ENCODE measurements at places on chromosomes 13 and 19.

DNA sequence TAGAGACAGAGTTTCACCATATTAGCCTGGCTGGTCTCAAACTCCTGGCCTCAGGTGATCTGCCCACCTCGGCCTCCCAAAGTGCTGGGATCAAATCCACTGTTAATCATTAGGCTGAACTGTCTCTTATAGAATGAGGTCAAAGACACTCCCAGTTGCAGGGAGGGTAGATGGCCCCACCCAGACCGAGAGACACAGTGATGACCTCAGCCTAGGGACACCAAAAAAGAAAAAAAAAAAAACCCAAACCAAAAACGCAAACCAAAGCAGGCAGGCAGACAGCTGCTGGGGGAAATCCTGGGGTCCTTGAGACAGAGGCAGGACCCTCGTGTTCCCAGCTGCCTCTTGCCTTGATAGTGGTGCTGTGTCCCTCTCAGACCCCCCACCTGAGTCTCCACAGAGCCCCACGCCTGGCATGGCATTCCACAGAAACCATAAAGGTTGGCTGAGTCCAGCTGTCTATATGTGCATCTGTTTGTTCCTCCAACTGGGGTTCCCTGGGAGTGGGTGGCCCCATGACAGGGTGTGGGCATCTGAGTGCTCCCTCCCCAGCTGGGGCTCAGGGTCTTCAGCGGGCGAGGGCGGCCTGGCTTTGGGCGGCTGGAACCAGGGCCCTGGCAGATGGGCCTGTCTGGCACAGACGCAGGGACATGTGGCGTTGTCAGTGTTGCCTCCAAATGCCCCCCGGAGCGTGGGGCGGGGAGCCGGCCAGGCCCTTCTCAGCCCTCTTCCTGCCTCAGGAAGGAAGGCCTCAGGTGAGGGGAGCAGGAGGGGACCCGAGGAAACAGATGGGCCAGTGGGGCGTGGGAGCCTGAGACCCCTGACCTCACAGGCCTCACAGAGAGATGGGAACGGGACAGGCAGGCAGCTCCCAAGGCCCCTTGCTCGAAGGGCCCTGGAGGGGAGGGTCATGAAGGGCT, 5.2 kb downstream of the DAND5 start:
- DNase-seq = no peak

GRCh38 chr19:6278740-6279619, 795 bp downstream of the MLLT1 start:
- no peak for DNase-seq

- no peak for DNase-seq
These were observed 76.7 kb downstream of the MBNL2 start for GRCh38 chr13:97298816-97299215.

- no peak for DNase-seq
These were observed 373.2 kb downstream of the LMO7 start for GRCh38 chr13:76009267-76009890.

- DNase-seq = no peak
These were observed 5.5 kb upstream of the TMTC4 start for GRCh38 chr13:100680131-100680530.

GRCh38 chr19:18449552-18449951, 11.6 kb upstream of the ISYNA1 start:
- no peak for DNase-seq

- peak; percentile 57 for DNase-seq
These were observed 74.0 kb upstream of the POMP start for GRCh38 chr13:28584873-28585381.

DNA sequence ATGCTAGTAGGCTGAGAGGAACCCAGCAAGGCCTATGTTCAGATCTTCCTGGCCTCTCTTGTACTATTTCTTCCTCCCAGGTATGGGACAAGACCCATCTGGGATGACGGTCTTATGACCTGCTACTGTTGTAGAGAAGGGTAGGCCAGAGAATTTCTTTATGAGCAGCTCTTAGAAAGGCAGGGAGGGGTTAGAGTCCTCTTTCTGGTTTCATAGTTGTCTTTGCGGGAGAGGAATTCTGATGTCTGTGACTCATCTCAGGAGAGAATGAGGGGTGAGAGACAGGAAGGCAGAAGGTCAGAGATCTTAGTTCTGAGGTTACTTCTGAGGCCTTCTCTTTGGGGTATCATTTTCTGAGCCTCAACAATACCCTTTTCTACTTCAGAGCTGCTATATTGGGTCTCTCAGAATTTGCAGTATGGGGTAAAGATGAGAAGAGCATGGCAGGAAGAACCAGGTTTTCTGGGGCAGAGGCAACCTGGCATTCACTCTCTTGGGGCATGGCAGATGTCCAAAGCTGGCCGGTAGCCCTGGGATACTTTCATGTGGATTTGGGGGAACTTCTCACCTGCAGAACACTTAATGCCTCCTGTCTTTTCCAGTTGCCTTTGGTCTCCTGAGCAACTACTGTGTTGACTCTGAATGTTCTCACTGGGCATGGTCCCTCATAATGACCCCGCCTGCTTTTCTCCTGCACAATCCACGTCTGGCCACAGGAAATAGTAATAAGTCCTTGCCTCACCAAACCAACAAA, 154.4 kb downstream of the GGACT start:
- DNase-seq = peak; percentile 17

DNA sequence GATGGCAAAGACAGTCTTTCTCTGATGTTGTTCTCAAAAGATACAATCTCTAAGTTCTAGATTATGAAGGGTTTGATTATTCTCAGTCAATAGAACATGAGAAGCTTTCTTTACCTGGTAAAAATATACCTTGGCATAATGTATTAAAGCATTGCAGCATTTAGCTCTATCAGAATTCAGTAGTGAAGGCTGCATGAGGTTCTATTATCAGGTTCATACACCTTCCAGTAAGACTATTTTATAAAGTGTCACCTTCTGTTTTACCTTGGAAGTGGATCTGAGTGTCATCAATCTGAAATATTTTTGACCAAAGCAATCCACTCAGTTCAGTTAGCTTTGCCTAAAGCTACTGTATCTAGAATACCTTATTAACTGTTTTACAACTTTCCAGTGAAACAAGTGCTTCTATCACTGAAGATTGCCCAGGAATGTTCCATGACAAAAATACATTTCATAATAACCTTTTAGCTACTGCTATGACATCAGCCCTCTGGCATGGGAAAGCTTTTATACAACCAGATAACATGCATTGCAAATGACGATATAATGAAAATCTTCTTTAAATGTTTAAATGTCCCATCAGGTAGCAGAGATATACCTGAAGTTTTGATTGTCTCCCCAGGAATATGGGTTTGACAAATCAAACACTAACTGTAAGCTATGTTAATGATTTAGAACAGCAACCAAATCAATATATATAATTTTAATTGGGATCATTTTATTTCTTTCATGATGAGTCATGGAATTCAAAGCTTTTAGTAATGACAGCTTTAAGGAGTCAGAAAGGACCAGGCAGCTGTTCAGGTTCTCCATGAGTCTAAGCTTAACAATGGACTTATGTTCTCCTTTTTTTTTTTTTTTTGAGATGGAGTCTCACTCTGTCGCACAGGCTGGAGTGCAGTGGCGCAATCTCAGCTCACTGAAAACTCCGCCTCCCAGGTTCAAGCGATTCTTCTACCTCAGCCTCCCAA, 72.2 kb downstream of the UFM1 start:
- DNase-seq = no peak

DNA sequence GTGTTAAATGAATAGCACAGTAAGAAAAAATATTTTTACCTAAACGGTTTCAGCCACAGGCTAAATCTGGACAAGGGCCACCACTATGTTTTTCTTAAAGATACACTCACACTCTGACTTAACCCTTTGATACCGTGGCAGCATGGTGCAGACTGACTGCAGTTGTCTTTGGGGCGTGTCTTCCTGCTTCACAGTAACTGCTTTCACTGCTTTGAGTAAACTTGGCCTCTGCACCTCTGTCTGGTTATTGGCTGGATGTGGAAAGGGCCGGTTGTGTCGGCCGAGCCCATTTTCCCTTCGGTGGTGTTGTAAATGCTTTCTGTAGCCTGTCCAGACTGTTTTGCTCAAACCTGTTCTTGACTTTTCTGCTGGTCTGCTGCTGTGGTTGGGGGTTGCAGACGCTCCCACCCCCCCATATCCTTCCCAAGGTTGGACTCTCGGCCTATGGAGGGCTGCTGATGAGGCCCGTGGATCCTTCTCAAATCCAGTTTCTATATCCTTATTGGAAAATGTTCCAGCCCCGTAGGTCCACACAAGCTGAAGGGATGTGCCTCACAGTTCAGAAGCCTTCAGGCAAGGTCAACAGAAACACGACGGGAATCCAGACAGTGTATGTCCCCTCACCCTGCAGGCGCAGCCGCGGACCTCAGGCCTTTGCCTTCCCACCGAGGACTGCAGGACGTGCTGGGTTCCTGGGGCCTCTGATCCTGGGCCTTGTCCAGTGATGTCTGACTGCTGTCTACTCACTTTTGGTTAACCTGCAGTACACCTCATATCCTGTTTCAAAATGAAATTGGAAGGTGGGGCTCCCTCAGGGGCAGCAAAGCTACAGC, 90.2 kb upstream of the RNF113B start:
- no peak for DNase-seq

GRCh38 chr13:62194371-62194770, 778.7 kb upstream of the PCDH20 start:
- no peak for DNase-seq

GRCh38 chr19:33419788-33420130, 46.2 kb downstream of the CEBPG start:
- DNase-seq = no peak

DNA sequence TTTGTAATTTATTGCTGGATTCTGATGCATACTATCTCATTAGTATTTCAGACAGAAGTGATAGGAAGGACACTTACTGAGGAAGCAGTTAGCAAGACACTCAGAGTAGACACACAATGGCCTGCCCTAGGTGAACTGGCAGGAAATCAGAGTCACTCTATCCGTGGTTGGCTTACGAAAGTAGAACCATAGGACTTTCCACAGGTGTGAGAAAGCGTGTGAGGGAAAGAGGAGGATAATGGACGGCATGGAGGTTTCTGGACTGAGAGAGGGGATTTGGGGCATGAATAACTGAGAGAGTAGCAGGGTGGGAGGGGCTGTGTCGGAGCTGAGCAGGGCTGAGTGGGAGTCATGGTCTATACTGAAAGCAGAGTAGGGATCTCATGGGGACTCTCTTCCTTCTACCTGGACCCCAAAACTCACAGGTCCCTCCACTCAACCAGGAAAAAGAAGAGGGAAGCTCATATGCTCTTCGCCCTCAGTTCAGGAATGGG, 18.7 kb upstream of the EID2 start:
- DNase-seq = no peak

DNA sequence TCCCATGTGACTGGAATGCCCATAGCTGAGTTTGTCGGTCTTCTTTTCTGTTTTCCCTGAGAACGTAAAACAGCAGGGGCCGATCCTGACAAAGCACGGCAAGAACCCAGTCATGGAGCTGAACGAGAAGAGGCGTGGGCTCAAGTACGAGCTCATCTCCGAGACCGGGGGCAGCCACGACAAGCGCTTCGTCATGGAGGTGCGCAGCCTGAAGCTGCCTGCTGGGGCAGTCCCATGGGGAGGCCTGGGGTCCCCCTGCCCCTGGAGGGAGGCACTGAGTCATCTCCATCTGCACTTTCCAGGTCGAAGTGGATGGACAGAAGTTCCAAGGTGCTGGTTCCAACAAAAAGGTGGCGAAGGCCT, 18.2 kb upstream of the QTRT1 start:
- no peak for DNase-seq

Data from GM04503 (cell line).